ENCODE measurements at places on chromosomes 2 and 18.

DNA sequence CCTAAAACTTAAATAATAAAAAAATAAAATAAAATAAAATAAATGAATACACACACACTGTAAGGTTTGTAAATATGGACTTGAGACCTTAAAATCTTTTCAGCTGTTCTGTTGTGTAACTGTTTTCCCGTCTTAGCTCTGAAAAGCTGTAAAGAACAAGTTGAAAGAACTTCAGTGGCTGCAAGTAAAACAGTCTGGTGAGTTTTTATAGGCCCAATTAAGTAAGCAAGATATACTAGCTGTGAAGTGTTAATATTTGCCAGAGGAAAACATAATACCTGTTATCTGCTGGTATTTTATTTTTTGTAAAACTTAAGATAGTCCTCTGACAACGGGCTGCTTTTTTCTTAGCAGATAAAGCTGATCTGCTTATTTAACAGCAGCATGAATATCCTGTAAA, 176.9 kb upstream of the NRP2 start:
- no peak for DNase-seq

DNA sequence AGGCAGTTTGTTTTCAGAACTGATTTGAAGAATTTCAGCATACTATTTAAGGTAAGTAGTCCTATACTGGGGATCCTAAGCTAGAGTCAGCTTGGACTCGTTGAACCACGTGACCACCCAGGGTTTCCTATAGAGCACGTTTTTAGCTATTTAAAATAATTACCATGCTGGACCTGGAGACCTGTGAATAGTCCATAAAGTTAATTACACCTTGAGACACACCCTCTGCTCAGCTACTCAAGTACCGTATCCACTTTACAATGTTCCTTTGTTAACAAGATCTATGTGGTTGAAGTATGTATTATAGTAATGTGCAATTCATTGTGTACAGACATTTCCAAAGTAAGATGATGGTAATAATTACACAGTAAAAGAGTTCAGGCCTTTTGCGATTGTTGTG, 67.6 kb downstream of the CRIM1 start:
- no peak for DNase-seq

DNA sequence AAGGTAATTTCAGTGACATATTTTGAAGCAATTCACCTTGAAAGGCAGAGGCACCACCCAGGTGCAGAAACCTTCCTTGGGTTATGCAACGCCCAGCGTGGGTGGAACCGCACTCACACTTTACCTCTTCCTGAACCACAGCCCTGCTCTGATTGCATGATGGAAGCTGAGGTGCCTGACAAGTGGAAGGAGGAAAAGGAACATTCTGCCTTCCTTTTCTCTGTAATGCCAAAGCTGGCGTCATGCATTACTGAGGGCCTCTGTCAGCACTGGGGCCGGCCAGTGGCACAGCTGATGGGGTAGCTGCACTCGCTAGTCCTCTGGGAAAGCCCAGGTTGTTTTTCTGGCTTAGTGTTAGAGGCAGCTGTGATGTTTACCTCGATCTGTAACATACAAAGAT, 266.5 kb downstream of the NEDD4L start:
- peak; percentile 57 for DNase-seq

DNA sequence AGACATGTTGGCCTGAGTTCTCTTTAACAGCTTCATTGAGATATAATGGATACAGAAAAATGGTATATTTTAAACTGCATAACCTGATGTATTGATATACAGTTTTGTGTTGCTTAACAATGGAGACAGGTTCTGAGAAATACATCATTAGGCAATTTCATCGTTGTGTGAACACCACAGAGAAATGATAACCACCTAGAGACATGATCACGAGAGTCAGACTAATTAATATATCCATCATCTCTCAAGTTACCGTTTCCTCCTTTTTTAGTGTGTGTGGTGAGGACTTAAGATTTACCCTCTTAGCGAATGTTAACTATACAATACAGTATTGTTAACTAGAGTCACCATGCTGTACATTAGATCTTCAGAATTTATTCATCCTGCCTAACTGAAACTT, 178.1 kb downstream of the FMNL2 start:
- DNase-seq = no peak

DNA sequence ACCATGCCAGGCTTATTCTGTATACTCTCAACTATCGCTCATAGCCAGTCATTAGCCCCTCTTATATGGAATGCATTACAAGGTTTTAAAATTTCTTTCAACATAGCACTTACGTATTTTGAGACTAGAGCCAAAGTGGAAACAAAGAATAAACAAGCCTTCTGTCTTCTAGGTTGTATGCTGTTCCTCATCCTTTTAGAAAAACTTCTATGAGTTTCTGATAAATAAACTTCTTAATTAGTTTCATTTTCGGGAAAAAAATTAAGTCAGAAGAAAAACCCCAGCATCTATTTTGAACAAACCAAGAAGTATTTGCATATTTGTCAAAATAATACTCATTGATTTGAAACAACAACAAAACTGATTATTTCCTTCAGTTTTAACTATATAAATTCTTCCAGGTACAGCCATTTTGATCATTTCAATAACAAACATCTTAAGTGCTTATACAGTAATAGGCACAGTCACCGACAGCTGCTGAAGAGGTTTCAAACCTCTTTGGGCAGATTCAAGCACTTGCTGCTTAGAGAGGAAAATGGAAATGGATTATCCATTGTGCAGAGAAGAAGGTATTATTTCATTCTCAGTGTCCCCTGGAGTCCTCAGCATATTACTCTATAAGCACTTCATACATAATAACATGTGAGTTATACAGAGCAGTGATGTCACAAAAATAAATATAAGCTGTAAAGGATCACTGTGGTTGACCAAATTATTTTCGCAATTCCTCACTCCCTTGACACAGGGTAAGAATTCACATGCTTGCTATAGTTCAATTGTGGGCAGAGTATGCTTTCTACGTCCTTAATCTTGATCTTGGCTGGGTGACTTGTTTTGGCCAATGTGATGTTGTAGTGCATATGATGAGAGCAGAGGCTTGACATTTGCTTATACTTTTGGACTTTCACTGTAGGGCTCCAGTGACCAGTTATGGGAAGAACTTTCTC, 833.8 kb downstream of the TRIB2 start:
- no peak for DNase-seq

- DNase-seq = no peak
Measured at GRCh38 chr18:7070466-7070865, 47.1 kb downstream of the LAMA1 start.

DNA sequence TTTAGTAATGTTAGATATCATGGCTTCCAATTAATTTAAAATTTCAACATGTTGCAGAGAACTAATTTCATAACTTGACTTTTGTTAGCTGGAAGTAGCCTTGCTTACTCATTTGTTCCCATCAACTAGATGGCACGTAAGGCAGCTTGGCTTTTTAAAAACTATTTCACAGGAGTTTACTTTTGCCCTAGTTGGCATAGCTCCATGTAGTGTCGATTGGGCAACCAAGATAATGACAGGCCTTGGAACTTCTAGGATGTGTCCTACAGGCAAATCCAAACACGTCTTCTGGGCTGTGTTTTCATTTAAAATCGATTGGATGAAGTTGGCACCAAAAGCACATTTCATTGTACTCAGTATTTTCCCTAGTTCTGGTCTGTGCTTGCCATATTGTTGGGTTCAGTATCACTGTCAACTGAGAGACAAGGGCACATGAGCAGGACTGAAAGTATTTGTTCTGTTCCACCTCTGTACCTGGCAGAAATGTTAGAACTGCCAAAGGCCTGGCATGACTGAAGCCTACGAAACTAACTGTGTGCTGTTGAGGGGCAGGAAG, 29.4 kb downstream of the HADHB start:
- peak; percentile 96 for DNase-seq

DNA sequence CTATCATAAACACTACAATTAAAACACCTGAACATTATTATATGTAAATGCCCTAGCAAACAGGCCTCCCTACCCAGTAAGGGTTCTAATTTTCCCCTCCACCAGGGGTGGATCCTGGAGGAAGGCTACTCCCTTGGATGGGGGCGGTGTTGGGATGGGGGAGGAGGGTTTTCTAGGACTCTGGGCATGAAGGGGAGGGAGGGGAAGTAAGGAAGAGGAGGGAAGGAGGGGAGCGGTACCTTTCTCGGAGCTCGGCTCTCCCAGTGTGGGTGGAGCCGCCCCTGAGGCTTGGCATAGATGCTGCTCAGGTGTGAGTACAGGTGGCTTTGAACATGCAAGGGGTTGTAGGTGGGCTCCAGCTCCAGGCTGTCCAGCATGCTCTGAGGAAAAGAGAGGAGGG, 5.4 kb downstream of the DOK1 start:
- DNase-seq = no peak

DNA sequence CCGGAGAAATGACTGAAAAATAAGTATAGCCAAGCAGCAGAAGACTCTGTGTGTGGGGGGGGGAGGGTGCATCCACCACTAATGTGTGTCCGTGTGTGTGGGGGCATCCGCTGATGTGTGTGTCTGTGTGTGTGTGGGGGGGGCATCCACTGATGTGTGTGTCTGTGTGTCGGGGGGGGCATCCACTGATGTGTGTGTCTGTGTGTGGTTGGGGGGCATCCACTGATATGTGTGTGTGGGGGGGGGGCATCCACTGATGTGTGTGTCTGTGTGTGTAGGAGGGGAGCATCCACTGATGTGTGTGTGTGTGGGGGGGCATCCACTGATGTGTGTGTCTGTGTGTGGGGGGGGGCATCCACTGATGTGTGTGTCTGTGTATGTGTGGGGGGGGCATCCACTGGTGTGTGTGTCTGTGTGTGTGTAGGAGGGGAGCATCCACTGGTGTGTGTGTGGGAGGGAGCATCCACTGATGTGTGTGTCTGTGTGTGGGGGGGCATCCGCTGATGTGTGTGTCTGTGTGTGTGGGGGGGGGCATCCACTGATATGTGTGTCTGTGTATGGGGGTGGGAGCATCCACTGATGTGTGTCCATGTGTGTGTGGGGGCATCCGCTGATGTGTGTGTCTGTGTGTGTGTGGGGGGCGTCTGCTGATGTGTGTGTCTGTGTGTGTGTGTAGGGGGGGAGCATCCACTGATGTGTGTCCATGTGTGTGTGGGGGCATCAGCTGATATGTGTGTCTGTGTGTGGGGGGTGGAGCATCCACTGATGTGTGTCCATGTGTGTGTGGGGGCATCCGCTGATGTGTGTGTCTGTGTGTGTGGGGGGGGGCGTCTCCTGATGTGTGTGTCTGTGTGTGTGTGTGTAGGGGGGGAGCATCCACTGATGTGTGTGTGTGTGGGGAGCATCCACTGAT, 125.0 kb downstream of the NFATC1 start:
- DNase-seq = no peak

GRCh38 chr2:182186132-182186735, 200.6 kb downstream of the PPP1R1C start:
- peak; percentile 46 for DNase-seq

DNA sequence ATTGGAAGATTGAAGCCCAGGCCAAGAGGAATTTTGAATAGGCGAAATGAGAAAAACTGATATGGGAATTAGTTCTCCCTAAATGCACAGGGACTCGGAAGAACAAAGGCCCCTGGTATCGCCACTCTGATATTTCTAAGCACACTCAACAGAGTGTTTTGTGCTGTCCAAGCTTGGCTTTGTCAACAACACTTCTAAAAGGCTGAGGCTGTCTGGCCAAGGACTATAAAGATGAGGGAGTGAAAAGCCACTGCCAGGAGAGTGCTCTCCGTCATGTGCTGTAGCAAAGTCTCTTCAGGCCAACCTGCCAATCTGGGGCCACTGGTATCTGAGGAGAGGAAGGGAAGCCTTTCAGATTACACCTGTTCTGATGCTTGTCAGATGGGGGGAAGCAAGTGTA, 611.2 kb upstream of the PIK3C3 start:
- no peak for DNase-seq

DNA sequence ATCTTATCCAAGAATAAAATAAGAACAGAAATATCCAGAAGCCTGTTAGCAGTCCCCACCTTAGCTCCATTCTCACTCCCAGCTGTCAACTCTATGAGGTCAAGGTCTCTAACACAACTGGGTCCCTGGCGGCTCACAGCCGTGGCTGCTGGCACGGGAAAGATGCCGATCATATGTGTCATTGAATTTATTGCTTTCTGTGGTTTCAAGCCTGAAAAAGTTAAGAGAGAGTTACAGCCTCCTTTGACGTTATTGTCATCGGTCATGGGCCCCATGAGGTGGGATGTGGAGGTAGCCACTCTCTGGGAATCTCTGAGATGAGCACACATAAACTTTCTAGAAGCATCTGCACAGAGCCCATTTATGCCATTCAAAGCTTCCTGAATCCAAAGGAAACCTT, 28.7 kb upstream of the CABLES1 start:
- peak; percentile 83 for DNase-seq

DNA sequence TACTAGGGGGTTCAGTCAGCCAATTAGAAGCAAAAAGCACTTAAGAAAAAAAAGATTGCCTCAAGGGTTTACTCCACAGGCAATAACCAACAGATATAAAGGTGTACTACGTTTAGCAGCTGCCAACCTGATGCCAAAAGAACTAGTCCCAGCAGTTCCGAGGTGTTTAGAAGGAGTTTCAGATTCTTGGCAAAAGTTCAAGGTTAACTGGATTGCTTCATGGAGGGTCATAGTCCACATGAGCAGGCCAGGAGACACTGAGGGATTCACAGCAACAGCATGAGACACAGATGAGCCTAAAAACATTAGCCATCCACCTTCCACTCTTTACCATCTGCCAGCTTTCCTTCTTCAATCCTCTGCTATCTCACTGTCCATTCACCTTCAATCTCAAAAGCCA, 4.9 kb upstream of the DNAH7 start:
- DNase-seq = peak; percentile 20

- DNase-seq = peak; percentile 34
Measured at GRCh38 chr2:237178396-237178795, 92.7 kb downstream of the COPS8 start.

GRCh38 chr2:42036413-42036812, 11.4 kb upstream of the PKDCC start:
- no peak for DNase-seq

DNA sequence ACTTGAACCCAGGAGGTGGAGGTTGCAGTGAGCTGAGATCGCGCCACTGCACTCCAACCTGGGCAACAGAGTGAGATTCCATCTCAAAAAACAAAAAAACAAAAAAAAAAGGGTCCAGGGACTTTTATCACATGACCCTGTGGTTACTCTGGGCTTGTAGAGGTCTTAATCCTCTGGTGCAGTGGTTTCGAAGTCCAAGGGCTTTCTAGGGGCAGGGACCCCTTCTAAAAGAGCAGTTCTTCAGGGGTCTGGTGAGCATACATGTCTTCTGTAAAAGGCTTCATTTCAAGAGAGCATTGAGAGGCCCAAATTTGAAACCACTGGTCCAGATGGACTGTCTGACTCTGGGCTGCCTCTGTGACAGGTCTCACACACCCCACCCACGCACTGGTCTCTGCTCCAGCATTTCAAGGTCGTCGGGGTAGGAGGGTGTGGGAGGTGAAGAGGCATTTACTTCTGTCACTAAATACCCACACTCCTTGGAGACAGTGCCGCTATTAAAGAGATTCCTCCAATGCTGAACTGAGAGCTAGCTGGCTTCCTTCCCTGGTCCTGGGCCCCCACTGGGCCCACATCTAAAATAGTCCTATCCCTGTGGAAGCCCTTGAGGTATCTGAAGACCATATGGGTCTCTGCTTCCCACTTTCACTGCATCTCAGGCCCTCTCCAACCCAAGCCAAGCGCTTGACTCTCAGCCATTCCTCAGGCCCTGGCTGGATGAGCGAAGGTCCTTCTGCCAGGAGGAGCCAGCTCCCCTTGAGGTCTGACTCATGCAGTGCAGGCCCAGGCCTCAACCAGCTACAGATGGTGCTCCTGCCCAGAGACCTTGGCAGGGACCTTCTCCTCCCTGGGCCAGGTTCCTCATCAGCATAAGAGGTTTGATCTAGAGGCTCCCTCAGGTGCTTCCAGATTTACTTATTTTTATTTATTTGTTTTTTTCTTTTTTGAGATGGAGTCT, 44.8 kb downstream of the PAX8 start:
- peak; percentile 50 for DNase-seq

- DNase-seq = no peak
Measured at GRCh38 chr2:85770786-85771409, 17.1 kb downstream of the ATOH8 start.

GRCh38 chr2:144006139-144006538, 513.8 kb downstream of the ZEB2 start:
- no peak for DNase-seq

Measured in amniotic epithelial cell (primary cell).